ENCODE measurements at places on chromosomes 6 and 20.

DNA sequence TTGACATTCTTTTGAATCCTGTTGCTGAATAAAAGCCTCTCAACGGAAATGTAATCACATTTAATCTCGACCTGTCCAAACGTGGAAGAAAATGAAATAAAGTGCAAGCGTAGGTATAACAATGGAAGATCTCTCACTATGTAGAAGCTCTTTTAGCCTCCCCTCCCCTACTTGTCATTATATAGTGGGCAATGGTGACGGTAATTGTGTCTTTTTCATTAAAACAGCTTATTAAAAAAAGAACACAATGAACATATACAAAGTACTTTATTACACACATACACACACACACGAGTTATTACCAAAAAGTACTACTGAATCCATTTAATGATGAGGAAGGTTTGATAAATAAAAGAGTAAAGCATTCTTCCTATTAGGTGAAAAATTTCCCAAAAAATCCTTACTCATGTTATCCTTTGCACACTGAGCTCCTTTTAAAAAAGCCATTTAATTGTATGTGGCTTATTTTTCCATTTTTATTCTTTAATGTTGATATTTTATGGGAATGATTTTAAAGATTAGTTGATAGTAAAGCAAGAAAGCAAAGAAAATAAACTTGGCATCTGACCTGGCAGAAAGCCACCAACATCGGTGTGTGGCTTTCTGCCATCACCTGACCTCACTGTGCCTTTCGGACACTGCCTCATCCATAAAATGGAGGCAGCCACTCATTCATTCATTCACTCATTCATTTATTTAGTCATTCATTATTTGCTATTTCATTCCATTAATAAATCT lies 493 bp upstream of the SGK1 start:
- DNase-seq = no peak

DNA sequence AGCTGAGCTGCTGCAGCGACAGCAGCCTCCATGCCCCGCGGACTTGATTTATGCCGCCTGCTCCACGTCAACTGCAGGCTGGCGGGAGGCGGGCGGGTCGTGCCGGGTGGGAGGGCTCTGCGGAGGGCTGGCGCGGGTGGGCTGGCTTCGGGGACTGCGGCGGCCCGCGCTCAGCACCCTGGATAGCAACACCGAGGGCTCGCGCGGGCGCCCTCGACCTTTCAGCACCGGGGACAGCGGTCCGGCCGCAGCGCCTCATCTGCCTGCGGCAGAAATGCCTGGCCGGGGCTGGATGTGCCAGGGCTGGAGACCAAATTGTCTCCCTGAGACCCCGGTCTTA lies 792 bp downstream of the SNAP25 start:
- DNase-seq = peak; percentile 40

- DNase-seq = no peak
These were observed 1.1 kb downstream of the OPRL1 start for GRCh38 chr20:64080813-64081623.

- no peak for DNase-seq
These were observed 553.7 kb downstream of the CD109 start for GRCh38 chr6:74249658-74250057.

DNA sequence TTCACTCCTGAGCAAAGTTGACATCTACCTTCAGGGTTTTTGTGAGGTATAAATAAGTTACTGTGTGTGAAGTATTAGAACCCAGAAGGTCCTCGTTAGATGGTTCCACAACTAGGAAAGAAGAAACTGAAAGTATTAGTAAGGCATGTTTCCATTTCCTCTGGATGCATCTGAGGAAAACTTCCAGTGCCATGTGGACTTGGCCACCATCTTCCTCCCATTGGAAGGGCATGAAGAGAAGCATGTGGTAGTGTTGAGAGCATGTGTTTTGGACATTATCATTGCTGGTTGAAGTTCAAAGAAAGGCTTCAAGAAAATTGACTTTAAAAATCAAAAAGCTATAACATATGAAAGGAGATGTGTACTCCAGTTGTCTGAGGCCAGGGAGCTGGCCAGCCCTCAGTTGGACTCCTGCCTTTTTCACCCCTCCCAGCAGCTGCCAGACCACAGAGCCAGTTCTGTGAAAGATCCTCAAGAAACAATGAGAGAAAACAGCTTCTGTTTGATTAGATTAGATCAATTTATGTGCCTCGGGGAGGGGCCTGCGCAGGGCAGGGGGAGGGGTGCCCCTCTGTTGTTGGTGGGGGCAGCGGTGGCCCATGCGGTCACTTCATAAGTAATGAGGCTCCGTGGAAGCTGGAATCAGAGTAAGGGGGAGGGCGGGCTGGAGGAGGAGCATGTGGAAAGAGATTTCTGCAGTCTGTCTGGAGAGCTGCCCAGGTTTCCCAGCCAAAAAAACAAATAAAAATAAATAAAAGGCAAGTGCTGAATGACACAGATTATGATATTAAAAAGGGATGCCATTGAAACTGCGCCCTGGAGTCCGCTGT lies 154.0 kb downstream of the JARID2 start:
- no peak for DNase-seq

GRCh38 chr6:154494592-154495311 lies 15.7 kb downstream of the CNKSR3 start:
- no peak for DNase-seq

- no peak for DNase-seq
These were observed 233.3 kb downstream of the PREX1 start for GRCh38 chr20:48594533-48594932.

GRCh38 chr20:46031701-46032254 lies 2.8 kb downstream of the SLC12A5 start:
- DNase-seq = no peak

All from T-helper 2 cell (primary cell).